ENCODE measurements at places on chromosomes 11 and 22.

DNA sequence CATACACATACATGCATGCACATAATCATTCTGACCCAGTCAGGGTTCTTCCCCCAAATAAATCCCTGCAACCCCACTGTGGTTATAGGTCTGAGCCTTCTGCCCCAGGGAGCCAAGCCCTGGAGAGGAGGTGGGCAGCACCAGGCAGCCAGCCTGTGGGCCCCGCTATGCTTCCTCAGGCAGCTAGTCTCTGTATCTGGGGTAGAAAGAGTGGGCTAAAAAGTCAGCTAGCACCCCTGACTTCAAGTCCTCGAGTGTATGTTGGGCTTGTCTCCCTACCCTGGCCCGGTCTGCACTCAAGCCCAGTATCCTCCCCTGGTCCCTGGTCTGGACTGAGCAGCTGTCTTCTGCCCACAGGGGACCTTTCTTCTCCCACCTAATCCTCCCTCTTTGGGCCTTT is 28.0 kb downstream of the KCNQ1OT1 start:
- peak; percentile 19 for DNase-seq

DNA sequence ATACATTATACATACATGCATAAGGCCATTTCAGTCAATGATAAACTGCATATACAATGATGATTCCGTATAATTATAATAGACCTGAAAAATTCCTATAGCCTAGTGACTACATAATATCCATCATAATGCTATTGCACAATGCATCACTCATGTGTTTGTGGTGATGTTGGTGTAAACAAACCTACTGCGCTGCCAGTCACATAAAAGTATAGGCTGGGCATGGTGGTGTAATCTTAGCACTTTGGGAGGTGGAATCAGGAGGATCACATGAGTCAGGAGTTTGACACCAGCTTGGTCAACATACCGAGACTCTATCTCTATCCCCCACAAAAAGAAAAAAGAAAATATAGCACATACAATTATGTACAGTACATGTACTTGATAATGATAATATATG is 163.7 kb upstream of the DDI1 start:
- no peak for DNase-seq

GRCh38 chr11:34266090-34266912 is 91.5 kb downstream of the ABTB2 start:
- DNase-seq, result no peak

DNA sequence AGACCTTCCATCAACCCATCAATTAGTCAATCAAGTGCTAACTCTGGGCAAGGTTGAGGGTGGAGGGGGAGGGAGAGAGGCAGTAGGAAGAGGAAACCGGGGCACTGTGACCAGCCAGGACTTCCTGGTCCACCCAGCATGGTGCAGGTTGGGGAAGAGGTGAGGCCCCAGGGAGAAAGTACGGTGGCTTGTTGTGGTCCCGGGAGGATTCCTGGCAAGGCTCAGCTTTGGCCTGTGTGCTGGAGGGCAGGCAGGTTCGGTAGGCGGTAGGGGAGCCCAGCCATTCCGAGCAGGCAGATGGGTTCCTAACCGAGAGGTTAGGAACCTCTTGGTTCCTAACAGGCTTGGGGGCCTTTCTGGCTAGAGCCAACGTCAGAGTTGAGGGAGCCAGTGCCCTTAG is 10.8 kb downstream of the ST14 start:
- DNase-seq, result no peak

GRCh38 chr11:8040921-8041285 is 40.1 kb upstream of the TUB start:
- DNase-seq, result no peak

DNA sequence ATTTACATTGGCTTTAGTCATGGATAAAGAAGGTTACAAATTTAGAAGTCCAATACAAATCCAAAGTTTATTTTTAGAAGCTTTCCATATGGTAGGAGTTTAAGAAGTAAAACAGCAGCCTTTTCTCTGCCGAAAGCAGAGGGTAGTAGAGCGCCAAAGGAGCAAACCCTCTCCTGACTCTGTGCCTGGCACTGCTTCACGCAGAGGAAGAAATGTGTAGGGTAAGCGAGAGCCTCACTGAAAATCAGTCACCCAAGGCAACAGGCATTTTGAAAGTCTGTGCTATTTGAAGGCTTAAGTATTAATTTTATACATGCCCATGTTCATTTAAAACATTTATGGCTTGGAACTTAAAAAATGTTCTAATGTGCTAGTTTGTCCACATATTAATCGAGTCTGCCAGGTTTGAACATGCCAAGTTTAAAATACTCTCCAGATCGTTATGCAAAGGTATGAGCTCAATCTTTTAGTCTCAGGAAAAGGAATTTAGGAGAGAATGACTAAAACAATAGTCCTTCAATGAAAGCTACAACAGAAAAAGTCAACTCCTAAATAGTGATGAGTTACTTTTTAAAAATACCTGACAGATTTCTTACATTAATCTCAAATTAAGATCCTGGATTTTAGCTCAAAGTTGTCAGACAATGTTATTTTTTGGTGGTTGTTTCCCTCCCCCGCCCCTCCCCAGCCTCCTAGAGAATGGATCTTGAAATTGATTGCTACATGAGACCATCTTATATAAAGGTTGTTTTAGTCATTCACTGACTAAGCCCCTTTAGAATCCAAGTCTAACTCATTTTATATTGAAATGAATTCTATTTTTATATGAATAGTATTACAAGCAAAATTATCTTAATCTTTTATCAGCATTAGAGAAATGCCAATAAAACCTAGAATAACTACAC is 38.7 kb downstream of the MRTFA start:
- no peak for DNase-seq

- no peak for DNase-seq
Observed at GRCh38 chr22:36155702-36156101, 4.9 kb downstream of the APOL3 start.

GRCh38 chr11:119518746-119519730 is 96.1 kb upstream of the THY1 start:
- no peak for DNase-seq

DNA sequence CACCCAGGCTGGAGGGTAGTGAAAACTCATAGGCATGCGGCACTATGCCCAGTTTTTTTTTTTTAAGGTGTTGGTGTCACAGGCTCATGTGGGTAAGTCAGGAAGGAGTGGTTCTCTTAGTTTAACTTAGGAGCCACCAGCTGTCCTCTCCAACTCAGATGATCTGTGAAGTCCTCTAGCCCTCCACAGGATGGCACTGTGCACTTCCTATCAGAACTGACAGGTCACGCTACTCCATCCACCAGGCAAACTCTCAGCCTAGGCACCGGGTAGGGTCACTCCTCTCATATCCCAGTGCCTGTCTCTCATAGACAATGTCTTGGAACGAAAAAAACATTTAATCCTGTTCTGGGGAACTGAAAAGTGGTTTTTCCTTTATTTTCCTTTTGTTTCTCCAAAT is 16.5 kb downstream of the NAP1L4 start:
- DNase-seq, result no peak

DNA sequence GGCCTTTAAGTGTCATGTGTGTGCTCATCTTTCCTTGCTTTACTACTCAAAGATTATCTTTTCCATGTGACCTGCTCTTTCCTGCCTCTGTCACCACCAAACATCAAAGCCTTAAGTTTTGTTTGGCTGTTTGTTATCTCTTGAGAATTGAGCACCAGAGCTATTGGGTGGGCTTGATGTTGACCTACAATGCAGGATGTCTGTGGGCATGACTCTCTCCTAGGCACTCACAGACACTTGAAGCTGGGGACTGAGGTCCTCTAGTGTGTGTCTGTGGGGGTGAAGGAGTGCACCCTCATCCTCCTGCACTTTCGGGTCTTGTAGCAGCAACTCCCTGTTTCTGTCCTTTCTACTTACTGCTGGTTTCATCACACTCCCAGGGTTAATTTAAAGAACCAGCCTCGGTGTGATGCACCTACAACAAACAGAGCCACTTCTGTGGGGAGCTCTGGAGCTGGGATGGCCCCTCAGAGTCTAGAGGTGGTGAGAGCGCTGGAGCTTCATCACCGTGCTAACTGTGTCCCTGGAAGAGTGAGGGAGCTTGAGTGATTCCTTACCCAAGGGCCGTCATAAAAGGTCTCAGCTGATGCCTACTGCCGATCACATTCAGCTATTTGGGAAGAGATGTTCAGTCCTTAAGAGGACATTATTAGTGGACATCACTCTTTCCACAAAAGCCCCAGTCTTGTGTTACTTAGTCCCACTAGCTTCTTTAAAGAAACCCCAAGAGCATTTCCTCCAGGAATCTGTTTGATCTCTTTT is 56.3 kb downstream of the LRRC74B start:
- DNase-seq, result no peak

GRCh38 chr22:40507491-40507890 is 129.0 kb downstream of the MRTFA start:
- DNase-seq, result no peak

GRCh38 chr22:29574762-29575450 is 6.0 kb downstream of the NIPSNAP1 start:
- DNase-seq, result no peak

GRCh38 chr11:84721561-84721961 is 905.6 kb downstream of the DLG2 start:
- no peak for DNase-seq

DNA sequence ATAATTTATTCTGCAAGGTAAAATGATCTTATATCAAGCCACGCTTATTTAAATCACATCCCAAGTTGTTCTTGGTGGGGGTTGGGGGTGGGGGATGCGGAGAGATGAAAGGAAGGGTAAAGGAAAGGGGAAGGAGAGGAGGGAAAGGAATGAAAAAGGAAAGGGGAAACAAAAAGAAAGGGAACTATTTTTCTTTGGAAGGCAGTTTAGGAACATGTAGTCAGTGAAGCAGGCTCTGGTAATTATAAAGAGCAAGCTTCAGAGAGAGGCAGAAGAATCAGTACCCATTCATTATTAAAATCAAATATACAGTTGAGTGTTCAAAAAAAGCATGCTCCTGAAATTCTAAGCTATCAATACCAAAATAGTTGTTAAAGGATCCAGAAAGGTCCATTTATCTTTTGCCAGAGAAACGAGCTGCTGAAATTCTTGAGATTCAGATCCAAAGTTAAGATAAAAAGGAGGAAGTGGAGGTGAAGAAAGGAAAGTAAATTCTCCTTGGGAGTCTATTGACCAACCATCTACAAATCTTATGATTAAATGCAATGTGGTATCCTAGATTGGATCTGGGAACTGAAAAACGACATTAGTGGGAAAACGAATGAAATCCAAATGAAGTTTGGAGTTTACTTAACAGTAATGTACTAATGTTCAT is 107.4 kb downstream of the SGSM3 start:
- no peak for DNase-seq

DNA sequence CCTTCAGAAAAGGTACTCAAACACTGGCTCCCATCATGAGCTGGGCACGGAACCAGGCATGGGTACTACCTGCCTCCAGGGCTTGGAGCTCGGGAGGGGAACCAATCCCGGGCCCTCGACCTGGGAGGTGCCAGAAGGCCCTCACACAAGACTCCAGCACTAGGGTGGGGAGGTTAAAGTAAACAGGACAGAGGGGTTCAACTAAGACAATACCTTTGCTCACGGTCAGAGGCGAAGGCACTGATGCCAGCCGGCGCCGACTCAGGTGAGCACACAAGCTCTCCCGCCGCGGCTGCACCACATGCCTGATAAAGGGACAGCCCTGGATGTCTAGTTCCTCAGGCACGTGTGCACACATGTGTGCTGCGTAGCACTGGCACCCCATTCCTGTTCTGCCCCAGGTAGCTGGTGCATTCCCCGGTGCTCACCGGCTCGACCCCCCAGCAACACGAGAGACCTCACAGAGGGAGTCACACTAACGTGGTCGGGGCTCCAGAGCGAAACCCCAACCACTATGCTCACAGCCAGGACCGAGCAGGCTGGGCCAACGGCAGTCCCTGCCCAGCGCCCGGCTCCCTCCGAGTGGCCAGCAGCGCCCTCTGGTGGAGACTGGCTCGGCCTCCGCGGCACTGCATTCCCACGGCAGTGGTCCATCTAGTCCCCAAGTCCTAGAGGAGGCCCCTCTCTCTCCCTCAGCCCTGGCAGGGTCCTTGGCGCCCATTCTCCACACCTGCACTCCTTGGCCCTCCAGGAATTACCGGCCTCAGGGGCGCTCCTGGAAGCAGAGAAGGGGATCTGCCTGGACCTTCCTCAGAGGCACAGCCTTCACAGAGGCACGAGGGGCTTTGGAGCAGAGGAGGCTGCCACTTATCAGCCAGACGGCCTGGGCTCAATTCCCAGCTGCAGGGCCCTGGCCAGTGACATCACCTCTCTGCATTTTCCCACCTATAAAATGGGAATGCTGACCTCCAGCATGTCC is 28.8 kb upstream of the MOB2 start:
- DNase-seq, result peak; percentile 82

All from activated naive CD8-positive, alpha-beta T cell treated with anti-CD3 and anti-CD28 coated beads, Interleukin-2, amount 10 ng/mL, durations not matched to agents 7 days and 5 days (primary cell).